Esophagus mucosa (tissue), 1 donor: ENCODE measurements at places on chromosomes 1 and 21. TPM values are rescaled to one million over a fixed set of nuclear protein-coding genes. Genes with fewer than 3 reads are reported as not detected.

SERPINC1 gene
- total RNA-seq: 0.32 TPM

CLCA1 gene
- 0.08 TPM for total RNA-seq

ITGB2 gene
- total RNA-seq: 7.1 TPM

SEC16B gene
- 1.4 TPM for total RNA-seq

PTCH2 gene
- total RNA-seq: 0.40 TPM

ADGRL4 gene
- 3.5 TPM for total RNA-seq

PRAMEF2 gene
- total RNA-seq: not detected

CR1 gene
- 0.96 TPM for total RNA-seq

KIF14 gene
- 3.1 TPM for total RNA-seq

KCNT2 gene
- total RNA-seq: 0.20 TPM

APOBEC4 gene
- total RNA-seq: not detected

GCSAML gene
- total RNA-seq: not detected

TNFRSF25 gene
- total RNA-seq: 13.1 TPM

WNT3A gene
- 0.44 TPM for total RNA-seq

OLIG1 gene
- total RNA-seq: not detected

AMPD1 gene
- total RNA-seq: not detected

PCNX2 gene
- 11.5 TPM for total RNA-seq

KCNJ9 gene
- not detected for total RNA-seq
